ENCODE measurements at places on chromosomes 12 and 14.

DNA sequence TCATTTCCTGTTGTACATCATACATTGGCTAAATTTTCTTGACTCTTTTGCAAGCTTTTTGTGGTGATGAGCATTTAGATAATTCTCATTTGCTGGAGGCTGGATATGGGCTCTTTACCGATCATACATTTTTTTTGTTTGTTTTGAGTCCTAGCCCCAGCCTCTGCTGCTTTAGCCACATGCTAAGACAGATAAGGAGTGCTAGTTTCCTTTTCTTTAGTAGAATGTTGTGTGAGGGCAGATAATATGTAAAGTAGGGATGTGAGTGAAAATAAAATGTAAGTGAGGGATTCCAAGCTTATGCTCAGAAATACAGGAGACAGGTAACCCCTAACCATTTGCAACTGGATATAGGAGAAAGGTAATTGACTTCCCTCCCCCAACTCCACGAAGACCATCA, 405.7 kb downstream of the TRHDE start:
- DNase-seq: no peak

DNA sequence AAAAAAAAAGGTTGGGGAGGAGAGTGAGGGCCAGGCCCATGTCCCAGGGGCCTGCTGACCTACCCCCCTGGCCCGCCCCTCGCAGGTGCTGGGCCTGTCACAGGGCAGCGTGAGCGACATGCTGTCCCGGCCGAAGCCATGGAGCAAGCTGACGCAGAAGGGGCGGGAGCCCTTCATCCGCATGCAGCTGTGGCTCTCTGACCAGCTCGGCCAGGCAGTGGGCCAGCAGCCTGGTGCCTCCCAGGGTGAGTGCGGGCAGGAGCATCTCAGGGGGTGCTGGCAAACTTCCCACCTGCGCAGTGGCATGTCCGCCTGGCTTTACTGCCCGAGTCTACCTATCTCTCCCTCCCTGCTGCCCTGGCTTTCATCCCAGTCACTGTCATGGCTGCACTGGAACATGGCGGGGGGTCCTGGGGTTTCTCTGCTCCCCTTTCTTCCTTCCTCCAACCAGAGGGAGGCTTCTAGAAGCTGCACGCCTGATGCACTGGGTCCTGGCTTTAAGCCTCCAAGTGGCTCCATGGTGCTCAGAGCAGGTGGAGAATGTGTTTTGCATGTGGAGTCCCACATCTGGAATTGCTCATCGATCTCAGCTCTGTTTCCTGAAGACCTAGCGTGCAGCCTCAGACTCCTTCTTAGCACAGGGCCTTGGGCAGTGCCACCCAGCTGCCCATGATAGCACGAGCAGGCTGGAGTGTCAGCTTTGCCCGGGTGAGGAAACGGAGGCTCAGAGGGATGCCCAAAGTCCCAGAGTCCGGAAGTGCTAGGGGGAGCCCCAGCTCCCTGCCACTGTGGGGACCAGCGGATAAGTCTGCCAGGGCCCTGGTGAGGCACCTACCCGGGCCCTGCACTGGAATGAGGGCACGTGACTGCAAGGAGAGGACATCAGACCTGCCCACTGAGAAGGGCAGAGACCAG, 46.3 kb downstream of the PHETA1 start:
- DNase-seq: peak; percentile 19

DNA sequence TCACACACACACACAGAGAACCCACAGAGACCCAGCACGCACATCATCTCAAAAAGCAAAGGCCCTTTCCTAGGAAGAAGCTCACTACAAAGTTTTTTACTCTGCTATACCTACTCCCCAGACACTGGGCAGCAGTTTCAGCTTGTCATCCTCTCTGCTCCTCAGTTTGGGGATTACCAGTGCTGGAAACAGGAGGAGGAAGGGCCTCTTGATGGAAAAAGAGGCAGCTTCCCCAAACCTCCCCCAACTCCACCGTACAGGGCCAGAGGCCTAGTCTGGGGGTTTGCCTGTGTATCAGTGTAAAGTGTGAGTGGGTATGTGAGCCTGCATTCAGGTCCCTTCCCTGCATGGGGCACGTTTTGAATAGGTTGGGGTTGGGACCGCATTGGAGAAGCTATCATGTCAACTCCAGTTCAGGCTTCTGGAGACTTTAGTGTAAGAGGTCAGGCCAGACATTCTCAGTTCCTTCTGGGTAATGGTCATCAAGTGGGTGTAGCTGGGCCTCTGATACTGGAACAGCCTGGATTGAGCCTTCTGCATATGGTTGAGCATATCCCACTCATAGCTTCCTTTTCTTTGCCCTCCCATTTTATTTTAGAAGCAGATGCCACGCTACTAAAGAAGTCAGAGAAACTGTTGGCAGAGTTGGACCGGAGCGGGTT, 1.2 kb downstream of the REM2 start:
- DNase-seq: no peak

DNA sequence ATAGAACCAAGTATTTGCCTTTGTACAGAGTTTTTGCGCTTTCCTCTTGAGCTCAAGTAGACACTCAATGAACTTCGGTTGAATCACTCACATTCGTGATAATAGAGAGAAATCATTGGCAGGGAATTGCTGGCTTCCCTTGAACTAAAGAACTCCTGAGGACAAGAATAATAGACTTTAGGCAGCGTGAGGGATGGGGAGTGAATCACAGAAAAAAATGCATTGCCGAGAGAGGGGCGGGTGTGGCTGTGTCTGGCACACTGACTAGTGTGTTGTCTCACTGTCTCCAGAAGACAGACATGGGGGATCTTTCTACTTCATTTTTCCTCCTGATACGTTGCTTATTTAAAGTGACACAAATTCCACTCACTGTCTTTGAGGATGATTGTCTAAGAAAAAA, 805.2 kb downstream of the BCL11B start:
- no peak for DNase-seq

DNA sequence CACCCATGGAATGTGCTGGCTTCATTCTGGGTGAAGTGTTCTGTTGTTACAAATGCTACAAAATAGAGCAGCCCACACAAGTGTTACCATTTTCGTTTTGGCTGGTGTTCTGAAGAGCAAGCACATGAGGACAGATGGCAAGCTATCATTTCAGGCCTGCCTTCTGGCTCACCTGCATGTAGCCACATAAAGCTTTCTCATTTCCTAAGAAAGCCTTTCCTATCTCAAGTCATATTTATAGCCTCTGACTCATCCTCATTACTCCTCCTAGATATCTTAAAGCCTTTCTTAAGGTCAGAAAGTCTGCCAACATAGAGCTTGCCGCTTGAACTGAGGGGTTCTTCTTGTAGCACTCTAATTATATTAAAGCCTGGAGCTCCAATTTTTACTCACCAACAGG, 89.0 kb downstream of the PTPRR start:
- no peak for DNase-seq
